ENCODE measurements at places on chromosomes 7 and 10.

GRCh38 chr7:48839108-48839507 is 85.2 kb upstream of the CDC14C start:
- no peak for DNase-seq

- DNase-seq: no peak
These were observed 5.9 kb upstream of the COPG2 start for GRCh38 chr7:130674456-130674855.

GRCh38 chr10:28839600-28840007 is 162.3 kb downstream of the BAMBI start:
- DNase-seq: peak; percentile 48

GRCh38 chr7:75928568-75928914 is 13.6 kb downstream of the POR start:
- DNase-seq: no peak

DNA sequence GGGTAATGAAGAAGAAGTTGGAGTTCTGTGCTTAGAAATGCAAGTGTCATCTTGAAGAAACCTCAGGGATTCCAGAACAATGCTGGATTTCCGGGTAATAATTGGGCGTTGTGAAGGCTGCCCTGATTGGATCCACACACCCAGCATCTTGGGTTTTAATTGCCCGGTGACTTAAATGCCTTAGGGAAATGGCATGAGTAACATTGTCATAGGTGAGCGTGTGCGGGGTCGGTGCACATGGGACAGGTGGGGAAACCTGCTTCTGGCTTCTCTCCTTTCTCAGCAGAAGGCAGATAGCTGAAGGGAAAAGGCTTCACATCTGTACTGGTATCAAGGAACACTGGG is 15.2 kb upstream of the CAMK1D start:
- no peak for DNase-seq

DNA sequence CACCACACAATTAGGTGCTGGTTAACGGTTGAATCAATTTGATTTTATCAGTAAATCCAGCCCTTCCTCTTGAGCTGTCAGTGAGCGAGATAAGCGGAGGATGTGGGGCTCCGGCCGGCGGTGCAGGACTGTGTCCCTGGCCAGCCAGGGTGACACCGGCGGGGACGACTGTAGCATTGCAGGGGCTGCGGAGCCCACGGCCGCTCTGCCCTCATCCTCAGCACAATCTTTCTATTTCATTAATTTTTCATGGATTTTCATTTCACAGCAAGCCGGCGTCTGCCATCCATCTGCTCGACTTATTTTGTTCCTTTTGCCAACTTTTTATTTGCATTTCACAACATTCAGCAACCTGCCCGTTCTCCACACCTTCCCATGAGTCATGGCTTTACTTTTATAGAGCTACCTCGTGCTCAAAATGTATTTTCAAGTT is 4.7 kb downstream of the ADARB2 start:
- no peak for DNase-seq

DNA sequence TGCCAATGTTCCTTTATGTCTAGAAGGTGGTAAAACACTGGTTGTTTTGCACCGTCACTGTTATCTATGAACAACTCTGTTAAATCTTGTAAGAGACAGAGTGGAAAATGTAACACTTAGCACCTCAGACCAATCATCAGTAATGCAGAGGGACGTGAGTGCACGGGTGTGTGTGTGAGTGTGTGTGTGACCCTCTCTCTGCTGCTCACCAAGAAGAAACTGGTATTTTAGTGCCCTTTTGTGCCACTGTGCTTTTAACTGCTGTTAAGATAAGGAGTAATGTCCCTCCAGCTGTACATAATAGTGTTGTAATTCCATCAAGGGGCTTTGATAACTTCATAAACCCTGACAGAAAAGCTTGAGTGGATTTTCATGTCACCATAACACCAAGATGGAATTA is 130.1 kb downstream of the CREB5 start:
- DNase-seq: no peak

DNA sequence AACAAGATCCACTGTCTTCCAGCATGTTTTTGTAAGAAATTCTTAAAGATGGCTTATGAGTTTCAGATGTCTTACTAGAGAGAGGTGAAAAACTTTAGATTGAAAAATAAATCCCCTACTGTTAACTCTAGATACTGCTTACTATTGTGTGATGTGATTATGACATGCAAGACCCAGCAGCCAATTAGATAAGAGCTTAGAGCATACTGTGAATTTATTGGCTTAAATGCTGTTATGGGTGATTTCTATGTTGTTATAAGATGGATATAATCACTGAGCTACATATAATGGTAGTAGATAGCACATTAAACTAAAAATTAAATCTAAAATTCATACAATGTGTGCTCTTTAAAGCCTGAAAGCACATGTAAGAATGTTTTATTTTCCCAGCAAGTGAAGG is at the start of gene RNF133:
RNF133 (minus strand) TSS at position 101 of the 400 bp plus-strand sequence. CDS start 199 bp downstream, outside the sequence.
- no peak for DNase-seq

DNA sequence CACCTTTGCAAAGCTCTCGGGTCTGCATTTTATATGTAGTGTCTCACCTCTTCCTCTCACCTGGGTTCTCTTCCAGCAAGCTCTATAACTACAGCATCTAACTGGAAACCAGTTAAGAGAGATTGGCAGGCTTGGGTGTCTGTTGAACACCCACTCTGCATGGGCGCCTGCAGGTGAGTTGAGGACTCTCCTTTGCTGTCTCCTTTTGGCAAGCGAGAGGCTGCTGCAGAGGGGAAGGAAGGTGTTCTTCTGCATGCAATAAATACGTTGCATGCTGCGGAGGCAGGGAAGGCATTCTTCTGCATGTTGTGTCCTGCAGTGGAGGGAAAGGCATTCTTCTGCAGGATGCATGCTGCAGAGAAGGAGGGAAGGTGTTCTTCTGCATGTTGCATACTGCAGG is 81.4 kb upstream of the ADAM12 start:
- DNase-seq: no peak

- DNase-seq: no peak
These were observed 4.7 kb upstream of the ZNF775 start for GRCh38 chr7:150374472-150374871.

DNA sequence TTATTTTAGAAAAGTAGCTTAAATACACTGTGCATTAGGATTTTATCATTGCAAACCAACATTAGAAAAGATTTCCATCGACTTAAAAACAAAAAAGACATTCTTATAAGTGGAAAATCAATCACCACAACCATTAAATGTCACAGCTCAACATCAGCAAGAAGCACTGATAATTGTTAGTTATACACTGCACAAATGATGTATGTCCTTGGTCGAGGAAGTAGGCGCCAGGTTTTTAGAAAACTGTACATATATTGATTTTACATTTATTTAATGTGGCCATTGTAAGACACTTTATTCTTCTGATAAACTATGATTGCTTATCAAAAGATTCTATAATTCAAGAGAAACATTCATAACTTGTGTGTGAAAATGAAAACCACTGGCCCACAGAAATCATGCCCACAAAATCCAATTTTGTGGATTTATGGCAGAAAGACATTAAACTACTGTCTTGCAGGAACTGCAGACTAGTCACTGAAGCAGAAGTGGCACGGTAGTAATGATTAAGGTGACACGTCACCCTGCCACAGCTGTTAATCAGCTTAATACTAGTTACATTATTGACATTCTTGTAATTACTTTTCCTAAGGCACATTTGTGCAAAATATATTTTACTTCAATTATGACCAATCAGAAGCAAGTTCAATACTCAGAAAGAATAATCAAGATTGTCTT is 79.4 kb downstream of the VPS41 start:
- no peak for DNase-seq

- no peak for DNase-seq
These were observed 62.9 kb downstream of the CHRM2 start for GRCh38 chr7:136931169-136931867.

- no peak for DNase-seq
These were observed 83.3 kb downstream of the RNLS start for GRCh38 chr10:88499569-88500470.

GRCh38 chr7:108024538-108024937 is 21.6 kb upstream of the LAMB1 start:
- no peak for DNase-seq

DNA sequence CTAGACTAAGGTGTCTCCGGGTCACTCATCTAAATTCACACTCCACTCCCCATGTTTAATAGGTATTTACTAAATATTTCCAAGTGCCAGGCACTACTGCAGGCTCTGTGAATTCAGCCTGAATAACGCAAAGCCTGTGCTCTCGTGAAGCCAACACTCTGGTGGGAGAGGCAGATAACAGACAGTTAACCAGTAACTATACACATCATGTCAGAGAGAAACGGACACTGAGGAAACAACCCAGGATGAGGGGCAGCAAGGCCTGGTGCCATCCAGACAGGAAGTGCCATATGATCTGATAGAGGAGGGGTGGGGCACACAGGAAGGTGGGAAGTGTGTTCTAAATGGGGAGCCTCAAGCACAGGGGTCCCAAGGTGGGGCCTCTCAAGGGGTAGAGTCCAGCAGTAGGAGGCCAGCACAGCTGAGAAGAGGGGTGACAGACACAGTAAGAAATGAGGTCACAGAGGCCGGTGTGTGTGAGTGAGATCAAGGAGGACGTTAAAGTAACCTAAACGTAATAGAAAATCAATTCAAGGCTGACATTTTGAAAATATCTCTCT is 85.3 kb downstream of the LARP4B start:
- no peak for DNase-seq

DNA sequence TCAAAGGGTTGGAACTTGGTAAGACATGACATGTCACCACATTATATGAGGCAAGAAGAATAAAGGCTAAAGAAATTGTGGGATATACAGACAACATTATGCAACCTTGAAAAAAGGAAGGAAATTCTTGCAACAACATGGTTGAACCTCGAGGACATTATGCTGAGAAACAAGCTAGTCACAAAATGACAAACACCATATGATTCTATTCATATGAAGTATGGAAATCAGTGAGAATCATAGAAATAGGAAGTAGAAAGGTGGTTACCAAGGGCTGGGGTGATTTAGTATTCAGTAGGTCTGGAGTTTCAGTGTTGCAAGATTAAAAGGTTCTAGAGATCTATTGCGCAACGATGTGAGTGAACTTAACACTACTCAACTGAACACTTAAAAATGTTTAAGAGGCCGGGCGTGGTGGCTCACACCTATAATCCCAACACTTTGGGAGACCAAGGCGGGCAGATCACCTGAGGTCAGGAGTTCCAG is 126.9 kb upstream of the TBX20 start:
- DNase-seq: no peak

All from stomach (tissue), 19 donors.